ENCODE measurements at places on chromosomes 1 and 21.
A peak's percentile ranks its signal among the peaks of the same experiment; 100 is the strongest.

DNA sequence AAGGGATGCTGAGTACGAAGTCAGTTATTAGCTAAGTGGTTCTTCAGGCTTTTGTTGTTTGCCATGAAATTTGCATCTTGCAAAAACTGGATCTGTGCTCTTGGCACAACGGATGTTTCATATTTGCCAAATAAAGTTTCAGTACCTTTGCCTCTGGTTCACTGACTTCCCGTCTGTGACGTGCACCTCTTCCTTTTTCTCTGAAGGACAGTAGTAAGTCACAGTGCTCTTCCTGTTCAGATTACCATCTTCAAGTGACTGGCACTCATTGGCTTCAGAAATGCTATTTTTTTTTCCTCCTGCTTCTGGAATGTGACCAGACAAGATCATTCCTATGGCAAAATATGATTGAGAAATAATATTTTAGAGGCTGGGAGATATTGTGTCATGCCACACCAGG, 75.9 kb upstream of the GREM2 start:
- DNase-seq: no peak

- no peak for DNase-seq
These were observed 68.0 kb downstream of the MRPS6 start for GRCh38 chr21:34141373-34141772.

DNA sequence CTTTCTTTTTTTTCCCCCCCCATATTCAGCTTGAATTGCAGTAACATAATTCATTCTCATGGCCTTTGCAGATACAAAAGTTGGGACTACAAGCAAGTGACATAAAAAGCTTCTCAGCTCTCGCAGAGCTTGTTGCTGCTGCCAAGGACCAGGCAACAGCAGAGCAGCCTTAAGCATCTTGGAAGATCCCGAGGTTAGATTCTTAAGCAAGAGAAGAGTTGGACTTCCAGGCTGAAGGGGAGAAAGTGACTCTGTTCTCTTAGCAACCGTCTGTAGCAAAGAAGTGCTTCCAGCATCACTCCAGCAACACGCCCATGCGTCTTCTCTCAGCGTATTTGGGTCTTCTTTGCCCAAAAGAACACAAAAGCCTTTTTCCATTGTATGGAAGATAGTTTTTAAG, 20.7 kb downstream of the AGT start:
- DNase-seq: no peak

DNA sequence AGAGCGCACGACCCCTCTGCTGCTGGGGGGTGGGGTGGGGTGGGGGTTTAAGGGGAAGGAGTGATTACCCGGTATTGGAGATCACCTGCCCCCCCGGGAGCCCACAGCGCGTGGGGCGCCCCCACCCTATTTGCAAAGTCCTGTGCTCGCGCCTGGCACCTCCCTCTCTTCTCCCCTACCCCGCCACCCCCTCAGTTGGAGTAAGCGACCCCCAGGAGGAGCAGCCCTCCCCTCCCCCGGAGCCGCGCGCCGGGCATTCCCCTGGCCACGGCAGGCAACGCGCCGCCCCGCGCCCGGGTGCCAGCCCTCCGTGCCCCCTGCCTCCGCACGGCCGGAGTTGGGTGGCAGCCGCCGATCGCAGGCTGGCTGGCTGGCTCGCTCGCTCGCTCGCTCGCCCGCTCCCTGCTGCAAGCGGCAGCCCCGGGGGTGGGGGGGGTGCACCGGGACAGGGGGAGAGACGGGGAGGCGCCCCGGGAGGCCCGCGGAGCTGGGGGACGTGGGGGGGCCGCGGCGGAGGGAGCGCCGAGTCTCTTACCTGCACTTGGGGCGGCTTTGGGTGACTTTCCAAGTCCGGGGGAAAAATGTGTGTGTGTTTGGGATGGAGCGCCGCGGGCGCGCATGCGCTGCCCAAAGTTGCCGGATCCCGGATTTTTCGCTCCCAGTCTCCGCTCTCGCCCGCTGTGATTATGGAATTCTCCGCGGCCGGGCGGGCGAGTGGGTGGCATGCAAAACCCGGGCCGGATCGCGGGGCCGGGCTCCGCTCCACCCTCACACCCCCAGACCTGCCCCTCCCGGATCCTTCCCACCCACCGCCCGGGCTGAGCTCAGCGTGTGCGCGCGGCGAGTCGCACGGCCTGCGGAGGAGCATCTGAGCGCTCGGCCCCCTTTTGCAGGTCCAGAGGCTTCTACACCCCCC, at the start of gene CASZ1:
Gene CASZ1, minus strand, starts transcription at position 618 of the 916 bp plus-strand sequence. CDS start 102,757 bp downstream, outside the sequence.
- DNase-seq: peak; percentile 54

DNA sequence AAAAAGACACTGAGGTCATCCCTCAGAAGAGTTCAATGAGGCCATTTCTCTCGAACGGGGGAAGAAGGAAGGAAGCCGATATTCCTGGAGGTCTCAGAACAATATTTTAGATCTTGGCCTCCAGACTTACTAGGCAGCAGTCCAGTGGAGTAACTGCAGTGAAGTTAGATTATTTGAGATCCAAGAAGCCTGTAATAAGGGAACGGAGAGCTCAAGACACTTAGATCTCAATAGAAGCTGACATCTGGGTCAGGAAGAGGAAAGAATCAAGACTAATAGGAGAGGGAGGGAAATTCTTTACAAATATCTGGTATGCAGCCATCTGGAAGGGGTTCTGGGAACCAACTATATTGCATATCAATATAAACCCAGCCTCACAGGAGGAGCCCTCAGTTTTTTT, 13.6 kb upstream of the ENAH start:
- no peak for DNase-seq

GRCh38 chr1:164311377-164311776, 247.6 kb upstream of the PBX1 start:
- no peak for DNase-seq

GRCh38 chr1:9400425-9401079, 107.9 kb downstream of the SPSB1 start:
- DNase-seq: no peak
